GF-D8 (cell line): ENCODE measurements at places on chromosomes 11 and 22.

DNA sequence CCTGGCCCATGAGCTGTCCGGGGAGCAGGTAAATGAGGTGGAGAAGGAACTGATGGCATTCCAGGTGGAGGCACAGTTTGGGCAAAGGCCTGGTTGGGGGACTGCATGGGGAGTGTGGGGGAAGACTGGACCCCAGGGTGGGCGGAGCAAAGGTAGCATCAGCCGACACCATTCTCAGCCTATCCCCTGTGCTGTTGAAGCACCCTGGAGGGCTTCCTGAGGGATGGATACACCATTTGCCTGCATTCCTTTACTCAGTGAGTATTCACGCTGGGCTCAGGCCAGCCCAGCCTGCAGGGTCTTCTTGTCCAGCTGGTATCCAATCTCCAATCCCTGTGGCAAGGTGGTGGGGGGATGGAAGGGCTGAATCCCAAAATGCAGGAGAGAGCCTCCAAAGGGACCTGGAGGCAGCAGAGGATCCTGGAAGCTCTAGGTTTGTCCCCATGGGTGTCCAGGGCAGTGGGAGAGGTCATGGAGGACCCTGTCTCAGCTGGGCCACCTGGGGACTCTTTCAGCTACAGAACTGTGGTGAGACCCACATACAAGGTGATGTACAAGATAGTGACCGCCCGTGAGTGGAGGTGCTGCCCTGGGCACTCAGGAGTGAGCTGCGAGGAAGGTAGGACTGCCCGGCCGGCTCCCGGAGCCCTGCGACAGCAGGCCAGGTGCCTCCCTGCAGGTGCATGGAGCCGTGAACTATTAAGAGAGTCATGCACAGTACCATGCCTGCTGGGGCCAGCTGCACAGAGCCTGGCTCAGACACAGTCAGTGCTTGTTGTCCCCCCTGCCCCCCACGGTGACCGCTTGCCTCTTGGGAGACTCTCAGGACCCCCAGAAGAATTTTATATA, 9.5 kb downstream of the EMID1 start:
- DNase-seq = no peak

GRCh38 chr22:37283393-37283937, 1.2 kb downstream of the CYTH4 start:
- DNase-seq = no peak

DNA sequence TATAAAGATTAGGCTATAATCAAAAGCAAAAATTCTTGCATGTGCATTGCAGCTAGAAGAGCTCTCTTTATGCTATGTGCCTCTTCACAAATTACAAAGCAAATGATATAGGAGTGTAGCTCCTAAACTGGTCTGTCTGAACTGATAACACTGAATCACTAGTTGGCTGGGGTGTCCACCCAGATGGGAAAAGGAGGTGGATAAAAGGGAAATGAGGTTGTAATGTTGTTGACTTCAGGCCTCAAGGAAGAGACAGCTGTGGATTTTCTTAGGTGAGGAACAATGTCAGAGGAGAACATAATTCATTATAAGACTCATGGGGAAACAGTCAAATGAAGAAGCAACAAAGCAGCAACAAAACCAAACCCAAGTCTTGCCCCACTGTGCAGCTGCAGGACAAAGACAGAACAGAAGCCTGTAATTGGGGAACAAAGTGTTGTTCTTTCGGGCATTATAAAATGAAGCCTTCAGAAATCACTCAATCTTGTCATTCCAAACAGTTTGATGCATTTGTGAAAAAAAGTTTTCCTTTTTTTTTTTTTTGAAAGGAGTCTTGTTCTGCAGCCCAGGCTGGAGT, 130.1 kb upstream of the DDI1 start:
- no peak for DNase-seq

GRCh38 chr11:79159657-79160450, 281.0 kb downstream of the TENM4 start:
- DNase-seq = no peak

DNA sequence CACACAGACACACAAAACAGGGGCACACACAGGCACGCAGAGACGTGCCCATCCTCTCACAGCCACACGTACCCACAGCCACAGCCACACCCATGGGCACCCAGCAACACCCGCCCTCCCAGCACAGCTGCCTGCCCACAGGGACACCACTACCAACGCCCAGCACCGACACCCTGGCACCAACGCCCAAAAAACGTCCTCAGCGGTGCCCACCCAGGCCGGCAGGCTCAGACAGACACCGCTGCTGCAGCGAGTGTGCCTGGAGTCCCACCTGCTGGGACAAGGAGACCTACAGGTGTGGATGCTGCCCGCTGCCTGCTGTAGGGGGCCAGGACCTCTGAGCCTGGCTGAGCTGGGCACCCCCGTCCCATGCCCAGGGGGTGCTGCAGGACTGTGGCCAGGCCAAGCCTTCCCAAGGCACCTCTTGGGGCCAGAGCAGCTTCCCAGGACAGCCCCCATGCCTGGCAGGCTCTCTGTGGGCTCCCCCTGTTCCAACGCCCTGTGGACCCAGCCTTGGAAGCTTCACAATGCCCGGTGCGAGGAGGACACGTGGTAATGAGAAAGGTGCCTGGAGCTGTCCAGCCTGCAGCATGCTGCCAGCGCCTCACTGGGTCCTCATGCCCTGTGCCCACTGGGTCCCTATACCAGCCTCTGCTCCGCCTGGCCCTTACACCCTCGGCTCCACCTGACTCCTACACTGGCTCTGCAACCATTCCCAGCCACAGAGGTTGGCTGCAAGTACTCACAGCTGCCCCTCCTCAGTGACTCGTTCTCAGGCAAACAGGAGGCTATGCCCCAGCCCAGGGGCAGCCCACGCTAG, 45.8 kb upstream of the TH start:
- DNase-seq = no peak

DNA sequence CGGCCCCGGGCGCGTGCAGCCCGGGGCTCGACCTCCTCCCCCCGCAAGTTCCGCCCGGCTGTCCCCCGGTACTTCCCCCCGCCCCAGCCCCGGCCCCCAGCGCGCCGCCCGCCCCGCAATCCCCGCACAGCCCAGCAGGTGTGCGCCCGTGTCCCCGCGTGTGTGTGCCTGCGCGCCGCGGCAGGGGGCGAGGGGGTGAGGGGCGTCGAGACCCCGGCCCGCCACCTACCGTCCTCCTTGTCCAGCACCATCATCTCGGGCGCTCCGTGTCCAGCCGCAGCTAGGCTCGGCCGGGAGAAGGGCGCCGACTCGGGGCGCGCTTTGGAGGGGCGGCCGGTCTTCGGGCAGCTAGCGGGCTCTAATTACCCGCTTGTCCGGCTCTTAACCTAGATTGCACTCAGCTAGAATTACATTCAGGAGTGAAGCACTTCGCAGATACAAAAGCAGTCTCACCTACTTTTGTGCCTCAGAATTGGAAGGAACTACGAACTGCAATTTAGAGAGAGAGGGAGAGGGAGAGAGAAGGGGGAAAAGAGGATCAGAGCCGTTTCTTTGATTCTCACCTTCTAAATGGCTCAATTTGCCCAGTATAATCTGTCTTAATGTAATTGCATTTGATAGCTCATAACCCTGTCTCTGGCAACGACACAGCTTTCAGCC, 439 bp downstream of the LMO1 start:
- no peak for DNase-seq

DNA sequence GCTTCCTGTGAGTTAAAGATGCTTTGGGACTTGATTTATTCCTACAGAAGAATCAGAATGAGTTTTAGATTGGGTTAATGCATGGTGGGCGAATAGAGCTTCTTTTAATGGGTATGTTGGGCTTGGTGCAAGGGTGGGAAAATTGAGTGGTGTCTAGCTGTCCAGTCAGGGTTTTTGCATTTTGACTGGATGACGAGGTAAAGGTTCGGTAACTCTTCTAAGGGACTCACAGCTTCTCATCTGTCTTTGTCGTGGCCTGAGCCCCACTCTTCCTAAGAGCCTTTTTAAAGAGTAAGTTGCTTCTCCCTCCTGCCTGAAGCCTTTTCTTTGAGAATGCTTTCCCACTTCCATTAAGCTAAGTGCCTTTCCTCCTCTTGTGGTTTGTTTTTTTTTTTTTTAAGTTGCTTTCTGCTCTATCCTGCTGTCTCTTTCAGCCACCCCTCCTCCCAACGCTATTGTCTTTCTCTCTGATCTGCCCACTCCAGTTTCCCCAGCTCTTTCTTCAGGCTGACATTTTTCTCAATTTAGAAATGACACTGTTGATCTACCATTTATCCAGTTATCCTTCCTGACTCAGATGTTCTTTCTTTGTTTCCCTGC, 1.1 kb downstream of the DPF2 start:
- DNase-seq = no peak

DNA sequence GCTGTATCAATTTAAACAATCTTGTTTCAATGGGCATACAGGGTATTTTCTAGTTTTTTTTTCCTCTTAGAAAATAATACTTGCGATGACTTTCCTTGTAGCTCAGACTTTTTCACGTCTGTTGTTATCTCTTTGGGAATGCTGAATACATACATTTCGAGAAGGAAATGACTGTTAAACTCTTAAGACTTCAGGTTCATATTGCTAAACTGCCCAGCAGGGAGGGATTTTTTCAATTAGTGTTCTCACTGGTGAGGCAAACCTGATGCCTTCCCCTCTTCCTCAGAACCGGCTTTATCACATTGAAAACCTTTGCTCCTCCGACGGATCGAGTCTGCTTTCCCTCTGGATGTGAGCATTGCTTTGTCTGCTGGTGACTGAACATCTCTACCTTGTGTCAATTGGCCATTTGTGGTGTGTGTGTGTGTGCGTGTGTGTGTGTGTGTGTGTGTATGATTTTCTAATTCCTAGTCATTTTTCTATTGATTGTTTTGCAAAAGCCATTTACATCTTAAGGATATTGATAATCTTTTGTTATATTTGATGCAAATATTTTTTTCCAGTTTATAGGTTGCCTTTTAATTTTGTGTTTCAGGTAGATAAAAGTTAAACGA, 6.6 kb downstream of the NEAT1 start:
- DNase-seq = no peak

GRCh38 chr11:134502153-134502550, 90.1 kb upstream of the B3GAT1 start:
- DNase-seq = no peak

DNA sequence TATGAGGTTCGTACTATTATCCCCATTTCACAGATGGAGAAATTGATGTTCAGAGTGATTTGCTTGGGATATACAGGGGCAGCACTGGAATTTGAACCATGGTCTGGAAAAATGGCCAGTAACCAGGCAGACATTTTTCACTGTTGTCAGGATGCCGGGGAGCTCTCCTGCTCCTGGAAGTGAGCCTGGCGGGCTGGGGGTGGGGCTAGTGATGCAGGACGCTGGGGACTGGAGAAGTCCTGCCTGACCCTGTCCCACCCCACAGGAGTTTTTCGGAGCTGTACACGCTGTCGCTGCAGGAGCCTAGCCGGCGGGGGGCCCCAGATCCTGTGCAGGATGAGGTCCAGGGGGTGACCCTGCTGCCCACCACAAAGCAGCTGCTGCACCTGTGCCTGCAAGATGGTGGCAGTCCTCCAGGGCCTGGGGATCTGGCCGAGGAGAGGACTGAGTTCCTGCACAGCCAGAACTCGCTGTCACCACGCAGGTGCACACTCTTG, 11.1 kb downstream of the SIPA1 start:
- DNase-seq = no peak

GRCh38 chr11:73347067-73347466, 29.1 kb upstream of the RELT start:
- no peak for DNase-seq

GRCh38 chr22:47724030-47724429, 961.6 kb downstream of the TBC1D22A start:
- no peak for DNase-seq

- DNase-seq = no peak
Observed at GRCh38 chr11:94018721-94019120, 2.4 kb upstream of the HEPHL1 start.

- DNase-seq = no peak
Observed at GRCh38 chr11:27705873-27706820, 5.9 kb upstream of the BDNF start.

GRCh38 chr22:47564158-47564450, 801.7 kb downstream of the TBC1D22A start:
- DNase-seq = no peak

DNA sequence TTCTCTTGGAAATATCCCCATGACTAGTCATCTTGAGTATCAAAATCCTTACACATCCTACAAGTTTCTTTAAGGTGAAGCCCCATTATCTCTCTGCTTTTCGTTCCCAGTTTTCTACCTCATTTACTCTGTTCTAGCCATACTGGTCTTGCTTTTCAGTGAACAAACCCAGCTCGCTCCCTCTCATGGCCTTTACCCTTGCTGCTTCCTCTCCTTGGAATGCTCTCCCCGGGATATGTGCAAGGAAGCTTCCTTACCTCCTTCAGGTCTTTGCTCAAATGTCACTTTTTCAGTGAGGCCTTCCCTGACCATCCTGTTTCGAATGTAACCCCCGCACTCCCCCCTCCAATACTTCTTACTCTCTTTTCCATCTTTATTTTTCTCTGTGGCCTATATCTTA, 331.8 kb downstream of the DYNC2H1 start:
- DNase-seq = no peak

GRCh38 chr22:35887296-35887875, 141.2 kb downstream of the RBFOX2 start:
- DNase-seq = no peak

GRCh38 chr22:42072606-42073330, 1.3 kb upstream of the PHETA2 start:
- DNase-seq = no peak

DNA sequence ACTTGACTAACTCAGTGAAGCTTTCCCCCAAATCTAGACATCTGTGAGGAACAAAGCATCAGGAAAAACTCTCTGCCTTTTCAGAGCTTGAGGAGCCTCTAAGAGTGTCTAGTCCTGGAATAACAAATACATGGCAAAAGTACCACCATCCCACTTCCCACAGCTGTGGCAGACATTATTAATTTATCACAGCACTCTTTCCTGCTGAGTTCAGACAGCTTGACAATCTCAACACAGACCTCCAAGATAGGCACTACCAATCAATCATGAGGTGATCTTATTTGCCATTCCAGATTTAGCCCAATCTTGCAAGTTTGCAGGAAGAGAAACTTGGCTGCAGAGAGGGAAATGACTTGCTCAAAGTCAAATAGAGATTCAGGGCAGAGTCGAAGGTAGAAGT, 202.8 kb downstream of the MN1 start:
- no peak for DNase-seq

- no peak for DNase-seq
Observed at GRCh38 chr11:13495929-13496328, at the start of gene PTH. Gene PTH, minus strand, starts transcription at chr11:13495997. Its CDS starts 3,142 bp downstream, at chr11:13492855.

- no peak for DNase-seq
Observed at GRCh38 chr22:41175546-41175945, 29.6 kb upstream of the L3MBTL2 start.

GRCh38 chr11:105867742-105868141, 154.3 kb downstream of the MSANTD4 start:
- no peak for DNase-seq
